ENCODE measurements at places on chromosomes 12 and 14.

GRCh38 chr12:95504140-95504539 lies 30.2 kb downstream of the METAP2 start:
- no peak for DNase-seq

DNA sequence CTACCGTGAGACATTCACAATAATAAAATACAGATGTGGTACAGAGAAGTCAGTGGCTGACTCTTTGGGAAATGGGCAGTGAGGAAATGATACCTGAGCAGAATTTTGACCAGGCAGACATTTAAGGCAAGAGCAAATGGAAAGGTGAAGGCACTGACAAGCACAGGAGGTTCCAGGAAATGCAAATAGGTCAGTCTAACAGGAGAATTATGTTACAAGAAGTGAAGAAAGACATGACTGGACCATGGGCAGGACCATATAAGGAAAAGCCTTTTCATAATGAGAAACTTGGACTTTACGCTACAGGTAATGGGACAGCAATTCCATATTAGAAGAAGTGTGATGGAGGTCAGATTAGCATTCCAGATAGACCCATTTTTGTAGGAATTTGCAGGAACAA lies 338.9 kb downstream of the PDZRN4 start:
- DNase-seq: no peak

- DNase-seq: no peak
Measured at GRCh38 chr12:40832668-40833067, 140.4 kb downstream of the CNTN1 start.

GRCh38 chr14:29636870-29637269 lies 290.8 kb downstream of the PRKD1 start:
- DNase-seq: no peak

GRCh38 chr12:103441437-103442181 lies 54.2 kb downstream of the C12orf42 start:
- DNase-seq: no peak

GRCh38 chr12:17020765-17021164 lies 414.8 kb upstream of the LMO3 start:
- DNase-seq: no peak

- no peak for DNase-seq
Measured at GRCh38 chr14:105532735-105533141, 6.4 kb downstream of the TMEM121 start.

DNA sequence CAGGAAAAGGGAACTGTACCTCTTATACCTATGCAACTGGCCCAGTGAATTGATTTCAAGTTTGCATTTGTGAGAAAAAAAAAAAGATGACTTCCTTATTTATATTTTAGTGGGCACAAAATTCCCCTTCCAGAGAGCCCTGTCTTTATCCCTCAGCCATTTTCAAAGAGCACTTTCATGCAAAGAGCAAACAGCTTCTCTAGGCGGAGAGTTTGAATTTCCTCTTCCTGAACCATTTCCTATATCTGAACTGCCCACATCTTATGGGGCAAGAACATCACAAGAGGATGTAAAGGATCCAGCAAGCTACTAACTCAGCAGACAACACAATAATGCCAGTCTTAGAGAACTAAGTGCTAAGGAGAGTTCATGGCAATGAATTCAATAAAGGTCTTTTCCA lies 22.3 kb upstream of the PLXNC1 start:
- no peak for DNase-seq

DNA sequence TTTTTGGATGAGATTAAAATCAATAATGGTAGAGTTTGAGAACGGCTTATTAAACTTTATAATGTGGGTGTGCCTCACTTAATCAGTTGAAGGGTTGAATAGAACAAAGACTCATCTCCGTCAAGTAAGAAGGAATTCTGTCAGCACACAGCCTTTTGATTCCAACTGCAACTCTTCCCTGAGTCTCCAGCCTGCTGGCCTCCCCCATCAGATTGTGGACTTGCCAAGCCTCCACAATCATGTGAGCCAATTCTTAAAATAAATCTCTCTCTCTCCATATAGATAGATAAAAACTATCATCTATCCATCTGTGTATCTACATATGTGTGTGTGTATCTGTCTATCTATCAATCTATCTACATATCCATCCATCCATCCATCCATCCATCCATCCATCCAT lies 127.4 kb upstream of the BTG1 start:
- no peak for DNase-seq

DNA sequence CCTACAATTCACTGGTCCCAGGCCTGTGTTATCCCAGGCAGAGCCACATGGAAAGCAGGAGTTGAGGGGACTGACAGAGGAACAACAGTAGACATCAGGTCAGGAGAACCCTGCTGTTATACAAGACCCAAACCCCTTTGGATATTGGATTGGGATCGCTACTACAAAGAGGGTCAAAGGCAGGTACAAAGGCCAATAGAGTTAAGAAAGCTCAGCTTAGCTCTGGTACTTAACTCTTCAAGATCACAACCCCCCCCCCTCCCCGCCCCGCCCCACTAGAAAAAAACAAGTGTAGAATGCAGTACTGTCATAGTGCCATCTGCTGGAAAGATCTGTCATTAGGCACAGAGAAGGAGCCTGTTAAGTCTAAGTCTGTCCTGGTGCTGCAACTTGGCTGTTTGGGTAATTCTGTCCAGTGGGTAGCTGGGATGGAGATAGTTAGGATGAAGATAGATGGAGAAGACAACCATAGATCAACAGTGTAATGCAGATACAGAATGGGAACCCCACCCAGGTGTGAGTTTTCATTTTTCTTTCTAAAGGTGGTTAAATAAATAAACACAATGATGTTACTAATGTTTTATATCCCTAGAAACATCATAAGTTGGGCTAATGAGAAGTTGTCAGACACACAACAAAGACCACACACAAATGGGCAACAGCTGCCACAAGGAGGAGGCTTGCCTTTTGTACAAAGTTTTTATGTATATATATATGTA lies 17.2 kb downstream of the REM2 start:
- no peak for DNase-seq

DNA sequence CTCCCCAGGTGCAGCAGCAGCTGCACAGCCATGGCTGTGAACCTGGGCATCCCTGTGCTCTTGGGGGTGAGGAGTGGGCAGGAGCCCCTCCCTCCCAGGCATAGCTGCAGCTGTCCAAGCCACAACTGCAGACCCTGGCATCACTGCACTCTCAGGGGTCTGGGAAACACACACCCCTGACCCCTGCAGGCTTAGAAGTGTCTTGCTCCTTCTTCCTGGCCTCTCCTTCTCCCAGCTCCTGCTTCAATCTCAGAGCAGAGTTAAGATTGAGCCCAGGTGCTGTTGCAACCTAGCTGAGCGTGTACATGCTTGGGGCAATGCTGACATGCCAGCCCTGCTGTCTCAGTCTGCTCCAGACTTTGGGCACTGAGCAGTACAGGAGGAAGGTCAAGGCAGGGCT lies 833.6 kb downstream of the FLRT2 start:
- no peak for DNase-seq

DNA sequence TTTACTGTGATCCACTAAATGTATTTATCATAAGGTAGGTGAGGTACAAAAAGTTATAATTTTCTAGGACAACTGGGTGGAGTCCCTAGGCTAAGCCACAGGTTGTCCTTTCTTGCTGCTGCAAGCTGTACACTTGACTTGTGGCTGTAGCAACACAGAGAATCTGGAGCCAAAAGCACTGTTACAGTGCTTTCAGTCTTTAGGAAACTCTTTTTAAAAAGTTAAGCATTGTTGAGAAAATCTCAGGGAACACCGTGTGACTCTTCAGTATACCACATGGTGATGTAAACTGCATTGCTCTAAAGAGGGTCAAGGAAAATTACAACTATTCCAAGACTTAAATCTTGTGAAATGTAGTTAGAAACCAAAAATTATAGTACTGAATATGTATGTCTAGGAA lies 11.4 kb downstream of the SLC15A5 start:
- no peak for DNase-seq

DNA sequence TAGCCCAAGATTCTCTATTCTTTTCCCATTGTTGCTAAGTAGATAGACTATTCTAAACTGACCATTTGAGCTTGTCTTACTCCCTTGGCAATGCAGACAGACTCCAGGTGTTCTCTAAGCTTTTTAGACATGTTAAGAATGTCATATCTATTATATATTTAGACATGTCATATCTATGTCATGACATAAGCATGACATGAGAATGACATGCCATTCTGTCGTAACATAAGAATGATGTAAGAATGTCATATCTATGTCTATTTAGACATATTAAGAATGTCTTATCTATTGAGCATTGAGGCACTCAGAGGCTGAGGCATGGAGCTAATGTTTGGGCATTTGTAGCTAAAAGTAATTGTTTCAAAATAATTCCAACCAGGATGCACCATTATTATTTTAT lies 277.3 kb upstream of the ATP2B1 start:
- DNase-seq: no peak

Data from cortex of kidney (tissue), 1 donor.